Muscle of leg (tissue), 16 donors: ENCODE measurements at places on chromosomes 1 and 21. TPM values are rescaled to one million over a fixed set of nuclear protein-coding genes. Genes with fewer than 3 reads are reported as not detected.

Gene MIS18A
- polyA plus RNA-seq: 11.9 TPM

Gene QSOX1
- polyA plus RNA-seq: 23.2 TPM

Gene FLG
- 0.64 TPM for polyA plus RNA-seq

Gene KCNN3
- 8.7 TPM for polyA plus RNA-seq

Gene FCAMR
- not detected for polyA plus RNA-seq

Gene VPS13D
- polyA plus RNA-seq: 15.2 TPM

Gene PGLYRP4
- not detected for polyA plus RNA-seq

Gene AMY1A
- not detected for polyA plus RNA-seq

Gene NHLH1
- 1.1 TPM for polyA plus RNA-seq

Gene CELA2B
- 2.6 TPM for polyA plus RNA-seq

DNA sequence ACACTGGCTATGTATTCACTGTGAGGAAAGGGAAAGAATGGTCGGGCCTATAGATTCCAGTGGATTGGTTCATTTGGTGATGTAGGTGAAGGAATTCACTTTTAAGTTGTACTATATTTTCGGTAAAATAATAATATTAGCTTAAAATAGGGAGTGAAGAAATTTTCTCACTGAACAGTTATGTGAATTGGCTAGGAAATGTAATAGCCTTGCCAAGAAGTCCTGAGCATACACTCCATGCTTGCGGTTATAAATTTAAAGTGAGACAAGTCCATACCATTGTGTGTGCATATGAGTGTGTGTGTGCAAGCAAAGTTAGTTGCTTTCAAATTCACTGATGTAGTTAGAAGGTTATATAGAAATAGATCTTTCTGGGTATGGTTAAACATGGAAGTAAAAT is 1651.0 kb downstream of the NCAM2 start:
- no peak overlapping the region for H3K4me3 ChIP-seq
- no peak overlapping the region for H3K27ac ChIP-seq
- no peaks in the 10 kb centered on the region for H3K4me1 ChIP-seq
- H3K27me3 ChIP-seq: no peaks in the 10 kb centered on the region
- H3K36me3 ChIP-seq: no peaks in the 10 kb centered on the region

DNA sequence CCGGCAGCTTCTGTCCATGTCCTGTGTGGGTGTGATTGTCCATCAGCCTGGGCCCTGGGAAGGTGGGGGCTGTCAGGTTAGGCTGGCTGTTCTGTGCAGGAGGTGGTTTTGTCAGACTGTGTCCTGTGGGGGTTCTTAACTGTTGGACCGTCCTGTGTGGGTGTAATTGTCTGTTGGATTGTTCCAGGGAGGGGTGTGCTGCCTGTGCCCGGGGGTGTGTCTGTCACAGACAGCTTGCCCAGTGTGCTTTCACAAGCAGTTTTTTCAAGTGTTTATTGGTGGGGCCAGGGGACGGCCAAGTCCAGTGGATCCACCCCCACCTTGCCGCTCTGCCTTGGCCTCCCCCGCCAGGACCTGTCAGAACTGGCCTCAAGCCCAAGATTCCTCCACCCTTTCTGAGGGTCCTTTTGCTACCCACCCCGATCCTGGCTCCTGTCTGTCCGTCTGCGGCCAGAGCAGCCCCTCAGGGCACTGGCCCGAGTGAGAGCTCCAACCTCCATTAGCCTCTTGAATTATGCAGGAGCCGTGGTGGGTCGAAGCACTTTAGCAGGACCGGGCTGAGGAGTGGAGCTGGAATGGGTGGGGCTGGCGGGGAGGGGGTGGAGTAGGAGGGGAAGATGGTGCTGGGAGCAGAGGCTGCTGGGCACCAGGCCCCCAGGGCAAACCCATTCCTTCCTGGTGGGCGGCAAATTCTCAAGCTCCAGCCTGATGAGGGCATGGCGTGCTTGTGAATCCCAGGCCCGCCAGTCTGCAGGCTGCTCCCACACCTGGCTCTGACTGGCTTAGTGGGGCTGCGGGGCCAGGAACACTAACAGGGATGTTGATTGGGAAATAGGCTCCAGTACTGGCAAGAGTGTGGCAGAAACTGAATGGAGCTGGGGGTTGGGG is 47.2 kb downstream of the PTPRF start:
- no peak overlapping the region for H3K4me3 ChIP-seq
- H3K27ac ChIP-seq: no peak overlapping the region
- peaks cover 12% of the 10 kb centered on the region for H3K36me3 ChIP-seq
- H3K4me1 ChIP-seq: peaks cover 32% of the 10 kb centered on the region
- H3K27me3 ChIP-seq: no peaks in the 10 kb centered on the region

- no peaks in the 10 kb centered on the region for H3K4me1 ChIP-seq
- no peak overlapping the region for H3K4me3 ChIP-seq
- no peaks in the 10 kb centered on the region for H3K27me3 ChIP-seq
These were observed 92.3 kb downstream of the SGIP1 start for GRCh38 chr1:66626261-66626660.

- no peak overlapping the region for H3K4me3 ChIP-seq
- no peak for DNase-seq
- H3K27me3 ChIP-seq: no peaks in the 10 kb centered on the region
- no peak overlapping the region for H3K27ac ChIP-seq
These were observed 10.8 kb upstream of the BCAR3 start for GRCh38 chr1:93692451-93692861.

DNA sequence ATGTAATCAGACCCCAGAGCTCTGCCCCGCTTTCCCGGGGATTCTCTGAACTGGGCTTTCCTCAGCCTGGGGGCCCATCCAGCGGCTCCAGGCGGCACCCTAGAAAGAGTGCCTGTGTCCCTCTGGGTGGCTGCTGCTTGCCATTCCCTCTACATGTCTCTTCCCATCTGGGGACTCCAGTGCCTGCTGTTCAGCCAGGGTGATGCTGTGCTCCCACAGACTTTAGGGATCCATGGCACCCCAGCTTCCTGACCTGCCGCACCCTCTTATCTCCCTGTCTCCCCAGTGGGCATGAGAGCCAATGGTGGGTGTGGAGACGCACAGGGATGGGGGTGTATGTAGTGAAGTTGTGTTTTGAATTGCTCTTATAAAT is 16.2 kb downstream of the TRAPPC10 start:
- no peak overlapping the region for H3K27ac ChIP-seq
- peaks cover 4% of the 10 kb centered on the region for H3K4me1 ChIP-seq
- H3K27me3 ChIP-seq: no peaks in the 10 kb centered on the region
- peaks cover 6% of the 10 kb centered on the region for H3K36me3 ChIP-seq
- no peak for DNase-seq

DNA sequence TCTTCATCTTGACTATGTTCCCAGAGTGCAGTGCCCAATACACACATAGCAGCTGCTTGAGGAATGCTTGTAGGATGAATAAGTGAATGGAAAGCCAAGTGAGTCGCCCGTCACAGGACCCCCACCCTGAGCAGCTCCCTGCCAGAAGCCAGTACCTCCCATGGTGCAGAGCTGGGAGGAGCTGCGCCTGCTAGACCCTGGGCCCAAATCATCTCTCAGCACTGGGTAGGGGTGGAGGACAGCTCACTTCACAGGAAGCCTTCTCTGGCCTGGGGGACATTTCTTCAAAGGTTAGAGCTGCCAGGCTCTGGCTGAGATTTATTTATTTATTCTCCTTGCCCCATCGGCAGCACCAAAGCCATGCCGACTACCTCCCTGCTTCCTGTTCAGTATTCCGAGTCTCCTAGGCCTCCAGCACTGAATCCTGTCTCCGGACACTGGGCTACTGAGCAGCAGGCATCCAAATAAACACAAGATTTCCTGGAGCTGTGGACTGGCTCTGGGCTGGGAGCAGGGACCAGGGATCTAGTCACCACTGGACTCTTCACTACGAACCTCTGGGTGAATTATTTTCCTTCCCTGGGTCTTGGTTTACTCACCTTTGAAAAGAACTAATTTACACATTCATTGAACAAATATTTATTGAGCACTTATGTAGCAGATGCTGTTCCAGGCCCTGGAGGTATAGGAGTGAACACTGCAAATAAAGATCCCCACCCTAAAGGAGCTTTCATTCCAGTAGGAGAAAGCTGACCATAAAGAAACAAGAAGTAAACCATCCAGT is 187.7 kb downstream of the TRABD2B start:
- no peak overlapping the region for H3K4me3 ChIP-seq
- DNase-seq: peak; percentile 49
- H3K27ac ChIP-seq: no peak overlapping the region

DNA sequence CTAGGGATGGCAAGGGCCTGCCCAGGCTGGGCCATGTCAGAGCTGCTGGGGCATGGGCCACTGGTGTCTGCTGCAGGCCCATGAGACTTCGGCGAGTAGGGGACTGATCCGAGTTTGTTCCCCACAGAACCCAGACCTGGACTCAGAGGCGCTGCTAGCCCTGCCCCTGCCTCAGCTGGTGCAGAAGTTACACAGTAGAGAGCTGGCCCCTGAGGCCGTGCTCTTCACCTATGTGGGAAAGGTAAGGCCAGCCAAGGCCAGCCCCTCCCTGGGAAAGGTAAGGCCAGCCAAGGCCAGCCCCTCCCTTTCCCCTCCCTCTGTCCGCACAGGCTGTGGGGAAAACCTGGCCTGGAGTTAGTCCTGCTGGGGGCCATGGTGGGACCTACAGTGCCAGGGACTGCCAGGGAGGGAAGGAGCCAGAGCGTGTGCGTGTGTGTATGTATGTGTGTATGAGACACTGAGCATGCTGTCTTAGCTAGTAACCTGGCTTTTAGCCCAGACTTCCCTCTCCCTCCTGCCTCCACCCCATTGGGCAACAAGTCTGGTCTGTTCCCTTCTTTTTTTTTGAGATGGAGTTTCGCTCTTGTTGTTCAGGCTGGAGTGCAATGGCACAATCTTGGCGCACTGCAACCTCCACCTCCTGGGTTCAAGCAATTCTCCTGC is 8.0 kb downstream of the FAAH start:
- no peak overlapping the region for H3K4me3 ChIP-seq
- H3K4me1 ChIP-seq: peaks cover 32% of the 10 kb centered on the region
- DNase-seq: peak; percentile 87
- peaks cover under 1% of the 10 kb centered on the region for H3K27me3 ChIP-seq
- H3K36me3 ChIP-seq: no peaks in the 10 kb centered on the region
- H3K27ac ChIP-seq: no peak overlapping the region

GRCh38 chr21:27586986-27587385 is 620.1 kb upstream of the ADAMTS5 start:
- no peak for DNase-seq
- H3K27me3 ChIP-seq: no peaks in the 10 kb centered on the region
- no peak overlapping the region for H3K27ac ChIP-seq
- H3K4me3 ChIP-seq: no peak overlapping the region

- H3K27me3 ChIP-seq: no peaks in the 10 kb centered on the region
- H3K36me3 ChIP-seq: no peaks in the 10 kb centered on the region
- no peak for DNase-seq
- no peak overlapping the region for H3K4me3 ChIP-seq
- H3K4me1 ChIP-seq: no peaks in the 10 kb centered on the region
These were observed 22.1 kb upstream of the JUN start for GRCh38 chr1:58805716-58806571.

GRCh38 chr1:214541693-214542092 is 9.7 kb downstream of the PTPN14 start:
- H3K4me3 ChIP-seq: no peak overlapping the region
- H3K36me3 ChIP-seq: no peaks in the 10 kb centered on the region
- H3K27ac ChIP-seq: no peak overlapping the region
- no peaks in the 10 kb centered on the region for H3K27me3 ChIP-seq
- DNase-seq: no peak
- peaks cover 11% of the 10 kb centered on the region for H3K4me1 ChIP-seq

- H3K4me1 ChIP-seq: peaks cover 3% of the 10 kb centered on the region
- DNase-seq: peak; percentile 84
- H3K27me3 ChIP-seq: peaks cover 33% of the 10 kb centered on the region
- peak within 1 kb of the TSS; percentile 27 for H3K4me3 ChIP-seq
These were observed at the start of gene KIF17 for GRCh38 chr1:20717452-20718342. Gene KIF17, minus strand, starts transcription at chr1:20718007. Its CDS starts 301 bp downstream, at chr1:20717706.

GRCh38 chr1:8019229-8019620 is 6.9 kb downstream of the ERRFI1 start:
- peaks cover 2% of the 10 kb centered on the region for H3K4me1 ChIP-seq
- H3K27me3 ChIP-seq: no peaks in the 10 kb centered on the region
- H3K4me3 ChIP-seq: no peak overlapping the region
- no peak overlapping the region for H3K27ac ChIP-seq
- no peak for DNase-seq

- H3K4me1 ChIP-seq: no peaks in the 10 kb centered on the region
- H3K27me3 ChIP-seq: no peaks in the 10 kb centered on the region
- H3K4me3 ChIP-seq: no peak overlapping the region
- no peak overlapping the region for H3K27ac ChIP-seq
- no peak for DNase-seq
These were observed 132.6 kb downstream of the ETS2 start for GRCh38 chr21:38938343-38938742.

DNA sequence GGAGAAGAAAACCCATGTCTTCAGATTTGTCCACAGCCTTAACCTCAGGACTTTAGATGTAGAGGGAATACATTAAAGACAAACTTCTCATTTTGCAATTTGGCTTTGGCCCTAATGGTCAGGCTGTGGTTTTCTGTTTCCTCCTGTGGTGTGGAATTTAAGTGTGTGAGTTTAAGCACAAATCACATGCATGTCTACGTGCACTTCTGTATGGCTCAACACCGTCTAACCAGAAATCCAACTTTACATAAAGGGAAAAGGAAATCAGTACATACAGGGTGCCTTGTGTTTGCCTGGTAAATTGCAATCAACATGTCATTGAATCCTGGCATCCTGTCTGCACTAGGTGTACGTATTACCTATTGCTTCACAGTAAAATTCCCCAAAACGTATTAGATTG is 1.2 kb upstream of the ZNF124 start:
- no peaks in the 10 kb centered on the region for H3K4me1 ChIP-seq
- no peak overlapping the region for H3K27ac ChIP-seq
- H3K27me3 ChIP-seq: no peaks in the 10 kb centered on the region
- peak; percentile 42 for DNase-seq

DNA sequence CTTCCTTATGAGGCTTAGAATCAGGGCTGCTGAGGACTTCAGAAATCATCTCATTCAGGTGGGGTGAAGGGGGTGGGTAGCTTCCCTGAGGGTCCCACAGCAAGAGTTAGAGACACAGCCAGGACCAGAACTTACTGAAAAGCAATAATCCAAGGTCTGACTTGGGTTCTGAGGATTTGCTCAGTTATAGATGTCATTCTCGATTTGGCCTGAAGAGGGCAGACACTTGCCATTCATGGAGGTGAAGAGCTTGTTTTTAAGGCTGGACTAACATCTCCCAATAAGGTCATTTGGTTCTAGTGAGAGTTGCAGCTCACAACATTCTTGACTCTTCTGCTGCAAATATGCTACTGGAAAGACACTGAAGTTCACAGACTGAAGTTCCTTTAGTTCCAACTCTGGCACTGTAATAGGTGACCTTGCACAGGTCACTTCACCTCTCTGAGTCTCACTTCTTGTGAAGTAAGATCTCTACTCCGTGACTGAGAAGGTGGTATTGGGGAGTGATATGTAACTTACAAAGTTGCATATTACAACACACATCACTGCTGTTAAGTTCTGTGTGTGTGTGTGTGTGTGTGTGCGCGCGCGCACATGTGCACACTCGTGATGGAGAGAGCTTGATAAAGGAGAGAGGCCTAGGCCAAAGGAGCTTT is 69.8 kb upstream of the DIRAS3 start:
- H3K27me3 ChIP-seq: no peaks in the 10 kb centered on the region
- peaks cover 11% of the 10 kb centered on the region for H3K4me1 ChIP-seq
- H3K4me3 ChIP-seq: no peak overlapping the region
- peak; percentile 88 for DNase-seq
- H3K27ac ChIP-seq: no peak overlapping the region
- H3K36me3 ChIP-seq: peaks cover 36% of the 10 kb centered on the region

GRCh38 chr1:146032631-146033219 is 11.2 kb upstream of the HJV start:
- H3K4me1 ChIP-seq: peaks cover 4% of the 10 kb centered on the region
- DNase-seq: peak; percentile 72
- no peak overlapping the region for H3K4me3 ChIP-seq
